Stimulated activated CD8-positive, alpha-beta memory T cell treated with anti-CD3 and anti-CD28 coated beads, Interleukin-2, amount 100 ng/mL, for 48 hours (primary cell): ENCODE measurements at places on chromosomes 7 and 10.

DNA sequence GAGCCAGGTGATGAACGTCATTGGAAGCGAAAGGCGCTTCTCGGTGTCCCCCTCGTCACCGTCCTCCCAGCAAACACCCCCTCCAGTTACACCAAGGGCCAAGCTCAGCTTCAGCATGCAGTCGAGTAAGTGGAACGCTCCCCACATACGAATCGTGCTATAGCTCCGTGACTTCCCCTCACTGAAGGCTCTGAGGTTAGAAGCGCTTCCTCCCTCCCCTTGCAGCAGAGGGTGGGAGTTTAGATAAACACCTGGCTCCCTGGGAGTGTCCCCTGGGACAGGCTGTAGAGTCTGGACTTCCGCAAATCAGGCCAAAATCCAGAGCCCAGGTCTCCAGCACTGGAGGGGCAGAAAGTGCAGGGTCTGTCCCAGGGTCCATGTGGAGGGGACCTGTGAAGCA, 105.0 kb upstream of the NPS start:
- DNase-seq = no peak

GRCh38 chr10:132993271-132994184, 51.2 kb upstream of the CFAP46 start:
- no peak for DNase-seq

GRCh38 chr7:30922596-30922995, 10.9 kb downstream of the AQP1 start:
- no peak for DNase-seq

GRCh38 chr7:44046321-44047061, 2.0 kb downstream of the DBNL start:
- no peak for DNase-seq

- DNase-seq = no peak
Observed at GRCh38 chr10:12321641-12322040, 27.7 kb upstream of the CAMK1D start.

- DNase-seq = no peak
Observed at GRCh38 chr10:77649333-77650331, 12.0 kb upstream of the KCNMA1 start.

DNA sequence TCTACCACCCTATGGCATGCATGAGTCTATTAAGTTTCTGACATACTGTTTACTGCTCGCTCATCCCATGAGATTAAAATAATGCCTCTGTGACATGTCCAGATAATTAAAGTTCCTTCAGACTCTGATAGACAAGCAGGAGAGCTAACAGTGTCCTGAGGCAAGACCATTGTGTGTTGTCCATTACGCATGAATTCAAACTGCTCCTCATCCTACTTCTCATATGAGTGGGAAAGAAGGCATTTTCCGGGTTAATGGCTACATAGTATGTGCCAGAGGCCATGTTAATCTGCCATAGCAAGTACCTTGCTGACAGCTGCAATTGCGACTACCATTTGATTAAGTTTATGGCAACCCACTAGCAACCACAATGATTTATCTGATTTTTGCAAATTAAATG, 113.3 kb downstream of the GNAI1 start:
- DNase-seq = no peak

DNA sequence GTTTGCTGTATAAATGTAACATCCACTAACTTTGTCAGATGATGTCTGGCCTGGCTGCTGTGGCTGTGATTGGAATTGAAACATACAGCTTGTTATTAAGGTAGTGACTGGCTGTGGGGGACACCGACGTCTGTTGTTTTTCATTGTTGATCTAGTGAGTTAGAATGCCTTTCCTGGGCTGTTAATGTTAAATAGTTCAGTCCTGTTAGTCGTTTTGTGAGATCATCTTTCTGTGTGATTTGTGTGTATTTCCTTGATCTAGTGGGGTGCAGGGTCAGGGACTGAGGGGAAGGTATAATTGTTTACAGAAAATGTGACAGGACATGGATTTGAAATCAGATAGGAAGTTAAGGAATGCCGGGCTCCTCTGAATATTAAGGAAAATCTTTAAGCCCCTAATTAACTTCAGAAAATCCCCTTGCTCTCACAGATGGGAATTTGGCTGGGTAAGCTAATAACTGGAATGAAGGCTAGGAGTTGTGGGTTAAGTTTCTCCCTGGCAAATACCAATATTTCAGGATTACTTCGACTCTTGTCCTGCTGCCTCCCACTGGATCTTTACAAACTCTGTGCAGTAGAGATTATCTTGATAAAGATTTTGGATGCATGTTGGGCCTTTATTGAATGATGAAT, 163.1 kb downstream of the AUTS2 start:
- no peak for DNase-seq

DNA sequence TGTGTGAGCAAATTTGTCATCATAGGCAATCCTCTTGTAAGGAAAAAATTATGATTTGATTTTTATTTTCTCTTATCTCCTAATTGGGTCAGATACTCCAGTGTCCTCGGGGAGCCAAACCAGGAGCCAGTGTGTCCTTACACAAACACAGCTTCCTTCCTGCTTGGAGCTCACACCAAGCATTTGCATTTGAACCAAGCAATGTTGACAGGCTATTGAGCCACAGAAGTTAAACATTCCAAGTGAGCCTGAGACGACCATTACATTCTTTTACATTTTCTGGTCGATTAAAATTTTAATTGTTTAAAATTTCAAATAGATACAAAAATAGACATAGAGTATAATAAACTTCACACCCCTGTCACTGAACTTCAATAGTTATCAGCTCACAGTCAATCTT, 194.8 kb downstream of the CFTR start:
- no peak for DNase-seq

DNA sequence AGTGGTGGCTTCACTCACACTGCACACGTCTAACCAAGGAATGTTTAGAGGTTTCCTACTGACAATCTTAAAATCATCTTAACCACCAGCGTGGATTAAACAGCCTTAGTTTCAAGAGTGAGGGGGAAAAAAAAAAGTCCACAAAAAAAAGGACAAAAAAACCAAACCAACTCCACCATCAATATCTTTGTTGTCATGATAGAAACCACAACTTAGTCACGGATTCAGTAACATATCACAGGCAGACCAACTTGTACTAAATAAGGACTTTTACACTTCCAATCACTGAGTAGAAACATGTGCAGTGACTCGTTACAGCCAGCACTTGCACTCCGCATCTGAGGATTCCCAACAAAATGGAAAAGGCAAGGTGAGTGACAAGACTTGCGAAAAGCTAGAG, 46.5 kb downstream of the FAM171A1 start:
- DNase-seq = no peak

DNA sequence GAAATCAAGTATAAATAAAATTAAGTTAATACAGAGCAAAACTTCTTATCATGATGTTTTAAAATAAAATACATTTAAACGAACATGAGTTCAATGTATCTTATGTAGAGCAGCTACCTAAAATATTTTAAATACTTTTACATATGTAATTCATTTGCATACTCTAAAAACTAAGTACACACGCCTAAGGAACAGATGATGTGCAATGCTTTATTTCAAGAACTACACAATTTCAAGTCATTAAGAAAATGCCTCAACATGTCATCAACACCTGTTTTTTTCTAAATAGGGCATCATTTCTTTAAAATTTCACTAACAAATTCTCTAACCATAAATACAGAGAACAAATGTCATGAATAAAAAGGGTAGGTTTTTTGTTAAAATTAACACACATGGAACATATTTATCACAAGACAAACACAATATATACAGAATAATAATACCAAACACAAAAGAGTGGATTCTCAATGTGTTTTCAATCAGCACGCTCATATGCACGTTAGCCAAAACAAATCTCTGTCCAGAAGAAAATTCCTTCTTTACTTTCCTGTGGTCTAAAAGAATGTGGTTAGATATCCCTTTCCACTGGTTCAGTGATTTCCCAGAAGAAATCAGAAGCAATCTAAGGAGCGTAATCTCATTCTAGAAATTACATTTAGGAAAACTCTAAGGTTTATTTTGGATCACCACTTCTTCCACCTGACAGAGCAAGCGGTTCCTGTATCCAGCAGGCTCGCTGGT, 73.0 kb upstream of the PFKP start:
- DNase-seq = no peak

- DNase-seq = no peak
Observed at GRCh38 chr10:110815354-110816004, 56.2 kb upstream of the PDCD4 start.

GRCh38 chr7:43602256-43602655, 19.3 kb downstream of the STK17A start:
- DNase-seq = no peak

DNA sequence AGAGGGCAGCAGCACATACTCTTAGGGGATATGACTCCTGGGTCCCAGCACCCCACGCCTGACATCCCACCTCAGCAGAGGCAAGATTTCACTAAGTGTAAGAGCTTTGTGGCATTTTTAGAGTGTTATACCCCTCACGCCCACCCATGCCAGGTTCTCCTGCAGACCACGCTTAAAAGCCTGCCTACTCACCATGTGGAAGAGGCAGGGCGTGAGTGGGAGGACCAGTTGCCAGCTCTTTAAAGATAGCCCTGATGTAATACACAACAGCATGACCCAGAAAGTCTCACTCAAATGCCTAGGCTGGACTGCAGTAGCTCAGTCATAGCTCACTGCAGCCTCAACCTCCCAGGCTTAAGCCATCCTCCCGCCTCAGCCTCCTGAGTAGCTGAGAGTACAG, 44.4 kb upstream of the CELF2 start:
- no peak for DNase-seq

- DNase-seq = no peak
Observed at GRCh38 chr7:20358762-20359282, 28.1 kb downstream of the ITGB8 start.

GRCh38 chr7:143437578-143437977, 5.7 kb upstream of the TAS2R60 start:
- no peak for DNase-seq

DNA sequence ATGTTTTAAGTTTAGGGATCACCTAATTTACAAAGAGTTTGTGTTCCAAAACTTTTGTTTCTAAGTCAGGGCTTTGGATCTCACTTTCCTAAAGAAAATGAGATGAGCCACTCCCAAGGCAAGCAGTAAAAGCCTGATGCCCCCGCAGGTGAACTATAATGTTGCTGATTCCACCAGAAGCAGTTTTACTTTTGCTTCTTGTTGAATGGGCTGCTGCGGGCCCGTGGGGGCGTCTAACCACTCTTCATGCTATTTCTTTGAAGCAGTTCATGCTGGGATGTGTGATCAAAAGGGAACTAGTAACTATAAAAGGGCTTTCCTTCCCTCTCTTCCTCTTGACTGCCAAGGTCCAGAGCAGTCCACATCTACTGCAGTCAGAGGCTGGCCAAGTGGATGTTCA, 118.7 kb upstream of the NEBL start:
- DNase-seq = no peak

DNA sequence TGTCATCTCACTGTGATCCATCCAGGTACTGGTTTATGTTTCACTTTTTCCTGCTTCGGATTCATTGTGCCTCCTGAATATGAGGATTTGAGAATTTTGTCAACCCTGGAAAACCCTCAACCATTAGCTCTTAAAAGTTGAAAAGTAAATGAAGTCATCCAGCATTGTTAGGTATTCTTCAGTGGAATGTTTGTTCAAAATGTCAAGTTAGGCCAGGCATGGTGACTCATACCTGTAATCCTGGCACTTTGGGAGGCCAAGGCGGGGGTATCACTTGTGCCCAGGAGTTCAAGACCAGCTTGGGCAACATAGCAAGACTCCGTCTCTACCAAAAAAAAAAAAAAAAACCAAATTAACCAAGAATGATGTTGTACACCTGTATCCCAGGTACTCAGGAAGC, 222.1 kb downstream of the NSUN6 start:
- no peak for DNase-seq

GRCh38 chr7:140153666-140154161, 23.1 kb downstream of the KDM7A start:
- no peak for DNase-seq

DNA sequence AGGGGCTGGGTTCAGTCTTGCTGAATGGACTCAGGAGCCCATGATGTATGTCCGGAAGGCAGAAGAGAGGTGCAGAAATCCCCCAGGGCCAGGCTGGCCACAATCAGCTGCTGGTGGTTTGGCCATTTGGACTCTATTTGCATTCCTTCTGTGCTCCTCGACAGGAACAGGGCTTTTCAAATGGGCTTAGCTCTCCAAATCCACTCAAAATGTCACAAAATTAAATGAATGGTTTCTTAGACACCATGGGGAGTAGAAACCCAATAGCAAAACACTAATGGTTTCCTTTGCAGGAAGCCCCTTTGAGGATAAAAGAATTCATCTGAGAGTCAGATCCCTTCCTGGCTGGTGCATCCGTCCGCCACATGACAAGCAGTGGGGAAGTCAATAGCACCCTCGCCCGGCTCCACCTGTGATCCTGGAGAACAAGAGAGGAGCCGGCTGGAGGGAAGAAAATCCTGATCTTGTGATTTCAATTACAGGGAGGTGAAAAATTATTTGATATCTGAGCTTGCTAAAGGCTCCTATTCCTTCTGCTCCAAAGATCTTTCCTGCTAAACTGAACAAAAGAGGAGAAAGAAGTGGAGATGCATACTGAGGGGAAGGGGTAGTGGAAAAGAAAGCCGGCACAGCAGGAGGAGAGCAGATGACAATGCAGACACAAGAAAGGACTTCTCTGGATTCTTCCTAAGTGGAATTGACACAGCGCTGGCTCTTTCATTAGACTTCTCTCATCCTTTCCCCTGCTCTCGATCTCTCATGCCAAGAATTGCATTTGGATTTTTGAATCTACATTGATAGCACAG, 190.7 kb downstream of the C7orf25 start:
- no peak for DNase-seq

DNA sequence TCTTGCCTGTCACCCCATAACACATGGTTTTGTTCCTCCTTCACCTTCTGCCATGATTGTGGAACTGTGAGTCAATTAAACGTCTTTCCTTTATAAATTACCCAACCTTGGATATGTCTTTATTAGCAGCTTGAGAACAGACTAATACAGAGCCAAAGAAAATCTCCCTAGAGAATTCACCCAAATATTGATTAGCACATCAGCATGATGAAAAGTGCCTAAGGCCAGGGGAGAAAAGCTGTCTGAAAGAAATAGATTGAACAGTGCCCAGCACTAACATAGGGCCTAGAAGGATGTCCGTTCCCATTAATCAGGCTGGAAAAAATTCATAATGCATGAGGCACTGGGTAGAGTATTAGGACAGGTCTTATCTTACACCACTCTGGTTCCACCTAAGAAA, 111.9 kb upstream of the CALN1 start:
- no peak for DNase-seq

GRCh38 chr10:24722131-24722675, 1.5 kb downstream of the ARHGAP21 start:
- DNase-seq = no peak

DNA sequence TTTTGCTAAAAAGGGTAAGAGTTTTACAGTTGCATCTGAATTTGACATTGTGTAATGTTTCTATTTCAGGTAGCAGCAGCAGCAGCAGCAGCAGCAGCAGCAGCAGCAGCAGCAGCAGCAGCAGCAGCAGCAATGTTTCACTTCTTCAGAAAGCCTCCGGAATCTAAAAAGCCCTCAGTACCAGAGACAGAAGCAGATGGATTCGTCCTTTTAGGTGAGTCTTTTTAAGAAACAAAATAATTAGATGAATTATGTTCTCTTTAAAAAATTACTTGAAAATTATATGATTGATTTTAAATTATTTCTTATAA, 32.6 kb downstream of the UMAD1 start:
- DNase-seq = no peak

GRCh38 chr7:38367301-38367890, 94.0 kb upstream of the TARP start:
- no peak for DNase-seq
